Heart left ventricle (tissue), 16 donors: ENCODE measurements at places on chromosomes 6 and 20. TPM values are rescaled to one million over a fixed set of nuclear protein-coding genes. Genes with fewer than 3 reads are reported as not detected.

GRCh38 chr6:159038914-159039884 is 5.6 kb downstream of the TAGAP start:
- DNase-seq: no peak

Gene ANGPT4
- total RNA-seq: not detected

Gene FOXS1
- total RNA-seq: 6.0 TPM

DNA sequence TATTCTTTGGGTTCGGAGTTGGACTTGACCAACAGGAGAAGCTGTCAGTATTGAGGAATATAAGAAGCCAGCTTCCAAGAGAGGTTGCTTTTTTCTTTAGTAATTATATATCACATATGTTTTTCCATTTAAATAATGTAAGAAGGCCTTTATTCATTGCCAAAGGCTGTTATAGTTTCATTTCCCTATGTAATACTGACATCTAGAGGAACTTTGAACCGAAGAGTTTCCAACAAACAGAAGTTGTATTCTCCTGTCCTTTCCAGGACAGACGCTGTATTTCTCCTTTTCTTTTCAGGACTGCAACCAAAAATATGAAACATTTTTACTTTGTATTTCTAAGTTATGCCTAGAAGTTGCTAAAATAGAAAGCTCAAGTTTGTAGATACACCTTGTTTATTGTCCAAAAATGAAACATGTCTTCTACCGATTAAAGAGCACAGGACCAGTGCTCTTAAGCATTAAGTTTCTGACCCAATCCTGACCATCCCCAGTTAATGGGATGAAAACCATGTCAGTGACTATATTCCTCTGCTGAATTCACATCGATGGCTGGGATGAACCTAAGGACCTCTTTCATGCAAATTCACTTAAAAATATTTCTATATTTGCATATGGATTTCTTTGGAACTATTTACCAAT is 55.1 kb downstream of the MYLK4 start:
- no peak for DNase-seq
